Hair follicular keratinocyte (primary cell): ENCODE measurements at places on chromosomes 5 and 9. TPM values are rescaled to one million over a fixed set of nuclear protein-coding genes. Genes with fewer than 3 reads are reported as not detected.

TRMT10B gene
- total RNA-seq = 2.0 and 4.9 TPM in 2 replicates

PTGER4 gene
- 14.1 and 16.3 TPM in 2 replicates for total RNA-seq

CARTPT gene
- total RNA-seq = not detected in 2 replicates

ANKRD18A gene
- total RNA-seq = 0.27 and 0.70 TPM in 2 replicates

ZFP2 gene
- total RNA-seq = 0.23 TPM in 1 of 2 replicates, not detected in the other

TAF1L gene
- not detected in 2 replicates for total RNA-seq

GPR150 gene
- 0.47 TPM in 1 of 2 replicates, not detected in the other for total RNA-seq

PCDHGA10 gene
- total RNA-seq = 1.3 and 1.6 TPM in 2 replicates

C9orf152 gene
- total RNA-seq = not detected in 2 replicates

TLE4 gene
- 10.6 and 12.3 TPM in 2 replicates for total RNA-seq

MYOZ3 gene
- total RNA-seq = 0.53 TPM in 1 of 2 replicates, not detected in the other

MPDZ gene
- total RNA-seq = 5.8 and 16.8 TPM in 2 replicates

ARL15 gene
- total RNA-seq = 8.5 and 10.6 TPM in 2 replicates

RNF180 gene
- total RNA-seq = 1.8 and 3.2 TPM in 2 replicates

CCDC192 gene
- total RNA-seq = not detected in 2 replicates

AJM1 gene
- total RNA-seq = 0.87 and 2.0 TPM in 2 replicates

FBXW2 gene
- 18.8 and 26.6 TPM in 2 replicates for total RNA-seq

PCDHGA2 gene
- 0.04 and 0.55 TPM in 2 replicates for total RNA-seq

DDX4 gene
- not detected in 2 replicates for total RNA-seq

ZDHHC11B gene
- total RNA-seq = not detected in 2 replicates

FAM219A gene
- total RNA-seq = 8.5 and 10.7 TPM in 2 replicates

ORM1 gene
- total RNA-seq = not detected in 2 replicates

HRH2 gene
- total RNA-seq = not detected in 2 replicates

GADD45G gene
- total RNA-seq = 0.19 TPM in 1 of 2 replicates, not detected in the other

PPP2R2B gene
- total RNA-seq = 1.8 and 2.7 TPM in 2 replicates

KCNMB1 gene
- total RNA-seq = not detected in 2 replicates

FAM221B gene
- total RNA-seq = not detected in 2 replicates

PDE6A gene
- under 0.01 TPM in 1 of 2 replicates, not detected in the other for total RNA-seq

SLC2A8 gene
- 16.5 and 17.0 TPM in 2 replicates for total RNA-seq

BNC2 gene
- total RNA-seq = 2.5 and 3.8 TPM in 2 replicates

STX17 gene
- total RNA-seq = 7.8 and 12.8 TPM in 2 replicates

PCDHB9 gene
- 0.08 TPM in 1 of 2 replicates, not detected in the other for total RNA-seq

ADAMTSL2 gene
- not detected in 2 replicates for total RNA-seq

SLC6A18 gene
- total RNA-seq = not detected in 2 replicates

ANKRD31 gene
- under 0.01 TPM in 1 of 2 replicates, not detected in the other for total RNA-seq

PHF24 gene
- 0.27 and 0.62 TPM in 2 replicates for total RNA-seq

CCL27 gene
- total RNA-seq = not detected in 2 replicates

RASGRF2 gene
- under 0.01 and 0.15 TPM in 2 replicates for total RNA-seq

MED10 gene
- total RNA-seq = 36.5 and 36.6 TPM in 2 replicates

IFNK gene
- 2.2 and 4.3 TPM in 2 replicates for total RNA-seq

C5orf58 gene
- not detected in 2 replicates for total RNA-seq

EIF4EBP3 gene
- 6.4 and 7.2 TPM in 2 replicates for total RNA-seq

HTR1A gene
- not detected in 2 replicates for total RNA-seq

IFNA2 gene
- total RNA-seq = not detected in 2 replicates

MARCOL gene
- not detected in 2 replicates for total RNA-seq

IGFBPL1 gene
- not detected in 2 replicates for total RNA-seq

RAD17 gene
- total RNA-seq = 13.1 and 17.4 TPM in 2 replicates

MVB12B gene
- total RNA-seq = 1.6 TPM in 2 replicates
